Cortex of kidney (tissue), 1 donor: ENCODE measurements at places on chromosomes 16 and 17.

DNA sequence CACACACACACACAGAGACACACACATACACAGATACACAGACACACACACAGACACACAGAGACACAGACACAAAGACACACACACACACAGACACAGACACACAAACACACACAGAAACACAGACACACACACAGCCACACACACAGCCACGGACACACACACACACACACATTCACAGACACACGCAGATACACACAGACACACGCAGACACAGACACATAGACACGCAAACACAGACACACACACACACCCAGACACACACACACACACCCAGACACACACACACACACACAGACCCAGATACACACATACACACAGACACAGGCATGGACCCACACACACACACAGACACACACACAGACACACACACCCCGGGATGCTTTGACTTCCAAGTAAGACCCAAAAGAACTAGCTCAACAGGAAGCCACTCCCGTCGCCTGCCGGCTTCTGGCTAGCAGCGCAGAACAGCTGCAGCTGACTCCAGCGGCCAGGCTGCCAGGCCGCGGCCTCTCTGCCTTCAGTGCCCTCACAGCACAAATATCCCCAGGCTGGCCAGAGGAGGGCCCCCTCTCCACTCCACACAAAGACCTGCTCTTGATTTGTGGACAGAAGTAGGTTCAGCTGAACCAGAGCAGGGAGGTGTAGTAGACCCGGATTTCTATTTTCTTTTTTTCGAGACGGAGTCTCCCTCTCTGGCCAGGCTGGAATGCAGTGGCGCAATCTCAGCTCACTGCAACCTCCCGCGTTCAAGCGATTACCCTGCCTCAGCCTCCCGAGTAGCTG is 6.0 kb upstream of the CHRNE start:
- no peak for DNase-seq

DNA sequence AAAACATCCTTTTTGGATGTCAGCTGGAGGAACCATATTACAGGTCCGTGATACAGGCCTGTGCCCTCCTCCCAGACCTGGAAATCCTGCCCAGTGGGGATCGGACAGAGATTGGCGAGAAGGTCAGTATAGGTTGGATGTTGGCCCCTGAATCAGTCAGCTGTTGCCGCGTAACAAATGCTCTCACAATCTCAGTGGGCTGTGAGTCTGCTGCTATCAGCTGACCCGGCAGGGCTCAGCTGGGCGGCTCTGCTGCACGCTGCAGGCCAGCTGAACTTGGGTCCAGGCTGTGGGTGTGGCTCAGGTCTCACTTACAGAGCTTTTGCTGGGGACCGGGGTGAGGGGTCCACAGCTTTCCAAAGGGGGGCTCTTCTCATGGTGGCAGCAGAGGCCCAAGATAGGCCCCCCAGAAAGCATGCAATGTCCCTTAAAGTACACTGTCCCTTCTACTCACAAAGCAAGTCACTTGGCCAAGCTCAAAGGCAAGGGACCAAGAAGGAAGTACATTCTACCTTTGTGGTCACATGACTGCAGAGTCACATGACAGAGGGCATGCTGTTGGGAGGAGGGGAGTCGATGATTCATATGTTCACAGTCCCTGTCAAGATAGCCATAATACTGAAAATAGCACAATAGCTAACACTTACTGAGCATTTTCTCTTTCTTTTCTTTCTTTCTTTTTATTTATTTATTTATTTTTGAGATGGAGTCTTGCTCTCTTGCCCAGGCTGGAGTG is 134.2 kb downstream of the ABCC1 start:
- no peak for DNase-seq

- no peak for DNase-seq
Measured at GRCh38 chr17:48790607-48791127, 26.4 kb downstream of the TTLL6 start.

DNA sequence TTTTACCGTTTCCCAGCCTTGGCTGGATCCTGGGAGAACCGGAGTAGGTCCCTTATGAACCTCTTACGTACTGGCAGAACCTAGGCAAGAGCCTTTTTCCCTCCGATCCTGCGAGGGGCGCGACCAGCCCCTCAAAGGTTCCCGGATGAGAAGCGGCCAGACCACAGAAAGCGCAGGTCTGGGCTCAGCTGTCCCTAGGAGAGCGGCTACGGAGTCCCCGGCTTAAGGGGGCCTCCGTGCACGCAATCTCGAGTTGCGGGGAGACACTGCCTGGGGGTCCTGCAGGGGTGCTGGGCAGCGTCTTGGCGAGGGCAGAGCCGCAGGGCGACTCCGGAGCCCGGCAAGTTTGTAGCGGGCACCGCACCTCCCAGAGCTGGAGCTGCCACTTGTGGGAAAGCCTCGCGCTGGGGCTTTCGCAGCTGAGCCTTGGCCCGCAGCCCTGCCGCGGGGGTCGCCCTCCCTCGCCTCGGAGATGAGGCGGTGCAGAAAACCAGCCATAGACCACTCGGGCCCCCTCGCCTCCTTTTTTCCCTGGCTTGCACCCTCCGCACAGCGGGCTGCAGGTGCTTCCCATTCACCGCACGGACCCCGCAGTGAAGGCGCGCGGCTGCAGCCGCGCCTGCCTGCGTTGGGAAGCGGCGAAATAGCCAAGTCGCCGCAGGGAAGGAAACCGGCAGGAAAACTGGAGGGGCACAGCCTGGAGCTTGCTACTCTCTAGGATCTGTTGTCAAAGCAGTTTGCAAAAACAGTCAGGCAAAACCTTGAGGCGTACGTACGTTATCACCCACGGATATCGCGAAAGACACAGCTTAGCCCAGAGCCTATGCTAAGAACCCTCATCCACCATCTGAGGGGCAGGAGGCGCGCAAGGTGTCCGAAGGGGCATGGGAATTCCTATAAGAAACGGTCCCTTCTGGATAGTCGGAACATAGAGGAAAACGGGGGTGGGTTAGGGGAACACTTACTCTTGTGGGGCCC is 834 bp downstream of the CDH8 start:
- no peak for DNase-seq

DNA sequence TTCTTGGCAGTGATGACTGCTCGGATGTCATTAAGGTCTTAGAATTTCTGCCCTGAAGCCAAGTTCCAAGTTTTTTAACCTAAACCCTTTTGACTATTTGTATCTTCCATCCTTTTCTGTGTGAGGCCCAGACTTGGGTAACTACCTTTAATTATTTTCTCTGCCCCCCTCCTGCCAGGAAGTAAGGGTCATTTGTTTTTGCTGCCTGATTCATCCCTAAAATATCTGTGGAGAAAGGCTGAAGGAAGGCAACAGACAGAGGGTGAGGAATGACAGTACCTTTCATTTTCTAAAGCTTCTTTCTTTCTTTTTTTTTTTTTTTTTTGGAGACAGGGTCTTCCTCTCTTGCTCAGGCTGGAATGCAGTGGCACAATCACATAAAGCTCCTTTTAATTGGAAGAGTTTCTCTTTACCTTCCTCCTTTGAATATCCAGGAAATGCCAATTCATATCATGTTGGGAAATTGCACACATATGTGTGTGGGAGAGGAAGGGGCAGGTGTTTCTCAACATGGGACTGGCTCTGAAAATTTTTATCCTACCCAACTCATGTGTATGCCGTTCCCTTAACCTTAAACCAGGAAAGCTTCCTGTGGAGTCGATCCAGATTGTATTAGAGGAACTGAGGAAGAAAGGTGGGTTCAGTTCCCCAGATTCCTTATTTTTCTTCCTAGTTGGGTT is 957 bp downstream of the VPS25 start:
- no peak for DNase-seq

DNA sequence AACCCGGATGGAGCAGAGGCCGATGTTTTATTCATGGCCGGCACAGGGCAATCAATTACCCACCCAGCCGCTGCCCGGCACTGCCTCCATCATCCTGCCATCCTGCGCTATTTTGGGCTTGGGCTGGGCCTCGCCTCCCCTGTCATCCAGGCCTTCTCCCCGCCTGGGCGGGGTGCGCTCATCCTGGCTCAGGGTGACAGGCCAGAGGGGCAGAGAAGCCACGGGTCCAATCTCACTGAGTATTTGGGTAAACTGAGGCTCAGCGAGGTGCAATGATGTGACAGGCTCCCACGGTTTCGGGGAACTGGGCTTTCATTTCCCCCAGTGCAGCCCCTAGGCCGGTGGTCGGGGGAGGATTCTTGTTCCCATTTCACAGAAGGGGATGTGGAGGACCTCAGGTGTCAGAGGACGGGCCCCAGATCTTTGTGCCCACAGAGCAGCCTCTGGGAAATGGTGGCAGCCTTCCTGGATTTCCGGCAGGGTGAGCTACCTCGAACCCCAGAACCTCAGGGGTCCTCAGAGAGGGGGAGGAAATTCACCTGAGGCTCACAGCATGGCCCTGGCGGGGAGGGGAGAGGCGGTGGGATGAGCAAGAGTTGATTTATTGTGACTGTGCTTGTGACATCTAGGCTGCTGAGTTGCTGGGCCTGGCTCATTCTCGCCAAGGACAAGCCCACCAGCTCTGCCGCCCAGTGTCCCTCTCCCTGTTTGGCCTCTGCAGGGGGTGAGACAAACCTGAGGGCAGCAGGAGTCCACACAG is 23.8 kb upstream of the KCNJ12 start:
- DNase-seq, result no peak

DNA sequence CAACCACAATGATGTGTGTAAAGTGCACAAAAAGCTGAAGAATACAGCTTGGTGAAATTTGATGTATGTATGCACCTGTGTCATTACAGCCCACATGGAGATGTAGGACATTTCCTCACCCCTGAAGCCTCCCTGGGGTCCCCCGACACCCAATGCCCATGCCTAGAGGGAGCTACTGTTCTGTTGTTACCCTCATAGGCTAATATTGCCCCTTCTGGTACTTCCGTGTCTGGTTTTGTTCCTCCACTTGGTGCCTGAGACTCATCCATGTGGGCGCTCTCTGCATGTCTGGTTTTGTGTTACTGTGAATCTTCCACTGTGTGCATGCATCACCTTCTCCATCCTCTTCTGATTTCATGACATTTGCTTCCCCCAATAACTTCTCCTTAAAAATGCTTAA is 18.6 kb downstream of the TNFRSF13B start:
- no peak for DNase-seq

- no peak for DNase-seq
Measured at GRCh38 chr16:64858076-64858475, 263.8 kb downstream of the CDH11 start.
